ENCODE measurements at places on chromosomes 12 and 14.

- DNase-seq = no peak
Observed at GRCh38 chr14:55451950-55452349, 11.5 kb upstream of the TBPL2 start.

DNA sequence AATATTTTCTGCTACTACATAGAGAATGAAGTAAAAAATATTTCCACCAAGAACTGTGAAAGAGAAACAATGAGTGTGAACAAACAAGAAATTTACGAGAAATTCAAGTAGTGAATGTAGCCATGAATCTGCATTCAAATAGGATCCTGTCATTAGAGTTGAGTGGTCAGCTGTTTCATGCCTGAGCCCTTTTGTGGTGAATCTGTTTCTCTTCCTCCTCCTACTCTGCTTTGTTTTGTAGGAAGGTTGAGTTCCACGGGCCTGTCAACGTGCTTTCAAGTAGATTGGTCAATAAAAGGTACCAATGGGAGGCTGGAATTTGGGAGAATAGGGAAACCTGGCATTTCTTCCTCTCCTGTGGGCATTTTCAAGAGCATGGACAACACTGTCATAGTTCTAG, 1749.6 kb upstream of the FLRT2 start:
- DNase-seq = no peak

GRCh38 chr12:11764837-11765236, 115.4 kb downstream of the ETV6 start:
- DNase-seq = no peak

GRCh38 chr14:100341301-100342031, 18.3 kb downstream of the SLC25A47 start:
- no peak for DNase-seq

DNA sequence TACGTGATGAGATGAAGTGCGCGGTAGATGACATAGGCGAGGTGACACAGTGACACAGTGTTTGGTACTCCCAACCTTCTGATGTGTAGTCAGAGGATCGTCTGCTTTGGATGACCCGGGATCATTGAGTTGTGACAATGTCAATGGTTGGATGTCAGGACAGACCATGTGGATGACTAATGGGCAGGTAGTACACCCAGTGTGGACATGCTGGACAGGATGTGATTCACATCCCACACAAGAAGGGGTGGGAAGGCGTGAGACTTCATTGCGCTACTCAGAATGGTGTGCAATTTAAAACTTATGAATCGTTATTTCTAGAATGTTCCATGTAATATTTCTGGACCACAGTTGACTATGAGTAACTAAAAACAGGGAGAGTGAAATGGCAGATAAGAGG, 23.8 kb downstream of the MAP3K9 start:
- no peak for DNase-seq

- no peak for DNase-seq
Observed at GRCh38 chr14:23626946-23627345, 9.2 kb upstream of the DHRS2 start.

DNA sequence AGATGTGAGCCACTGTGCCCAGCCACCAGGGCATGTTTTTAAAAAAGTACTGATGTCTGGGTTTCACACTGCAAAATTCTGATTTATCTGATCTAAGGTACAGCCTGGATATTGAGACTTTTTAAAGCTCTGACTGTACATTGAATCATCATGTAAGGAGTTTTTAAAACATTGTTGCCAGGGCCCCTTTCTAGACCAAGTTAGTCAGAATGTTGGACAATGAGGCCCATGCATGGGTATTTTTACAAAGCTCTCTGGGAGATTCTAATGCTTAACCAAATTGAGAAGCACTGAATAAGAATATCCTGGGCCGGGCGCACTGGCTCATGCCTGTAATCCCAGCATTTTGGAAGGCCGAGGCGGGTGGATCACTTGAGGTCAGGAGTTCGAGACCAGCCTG, 16.7 kb downstream of the TMEM19 start:
- no peak for DNase-seq

DNA sequence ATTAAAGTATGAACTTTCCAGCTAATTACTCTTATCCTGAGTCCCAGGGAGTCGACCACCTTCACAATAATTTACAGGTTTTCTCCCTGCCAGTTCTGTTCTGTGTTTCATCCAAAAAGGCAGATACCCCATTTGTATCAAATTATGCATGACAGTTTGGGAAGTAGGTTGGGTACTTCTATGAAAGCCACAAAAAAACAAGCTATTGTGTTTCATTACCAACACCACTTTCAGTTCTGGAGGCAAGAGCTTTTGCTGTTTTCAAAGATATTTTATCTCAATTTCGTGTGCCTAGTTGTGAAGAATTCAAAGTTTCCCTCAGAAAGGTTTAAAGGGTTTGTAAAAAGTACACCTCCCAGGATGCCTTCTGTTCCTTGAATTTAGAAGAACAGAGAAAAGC, 557.4 kb downstream of the FLRT2 start:
- no peak for DNase-seq

DNA sequence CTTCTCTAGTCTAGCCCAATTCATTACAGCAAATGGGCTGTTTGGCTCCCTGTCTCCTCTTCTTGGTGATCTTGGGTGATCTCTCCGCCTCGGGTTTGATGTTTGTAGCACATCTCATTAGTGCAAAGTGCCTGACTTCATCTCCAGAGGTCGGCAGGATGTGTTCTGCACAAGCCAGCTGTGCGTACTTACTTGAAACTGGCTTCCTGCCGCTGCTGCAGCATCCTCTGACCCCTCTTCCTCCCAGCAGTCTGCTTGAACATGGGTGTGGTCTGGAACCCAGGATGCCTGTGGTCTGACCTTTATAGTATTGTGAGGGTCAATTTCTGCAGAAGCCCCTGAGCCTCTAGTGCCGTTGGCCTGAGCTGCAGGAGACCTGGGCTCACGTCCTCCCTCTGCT, 99.2 kb downstream of the BEGAIN start:
- no peak for DNase-seq

DNA sequence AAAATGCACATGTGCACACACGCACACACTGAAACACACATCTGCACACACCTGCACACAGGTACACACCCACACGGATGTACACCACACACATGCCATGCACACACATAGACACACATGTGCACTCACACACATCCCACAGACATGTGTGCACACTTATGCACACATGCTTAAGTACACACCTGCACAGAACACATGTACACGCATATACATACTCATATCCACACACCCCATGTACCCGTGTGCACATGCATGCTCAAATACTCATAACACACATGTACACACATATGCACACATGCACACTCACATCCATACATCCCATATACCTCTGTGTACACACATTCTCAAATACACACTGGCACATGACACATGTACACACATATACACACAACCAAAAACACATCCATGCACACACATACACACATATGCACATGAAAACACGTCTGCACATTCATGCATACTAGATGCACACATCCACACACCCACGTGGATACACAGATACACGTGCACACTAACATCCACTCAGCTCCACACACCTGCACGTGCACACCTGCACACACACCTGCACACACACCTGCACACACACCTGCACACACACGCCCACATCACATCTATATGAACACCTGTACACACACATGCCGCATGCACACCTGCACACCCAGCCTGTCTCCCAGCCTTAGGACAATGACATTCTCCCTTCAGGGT, 336.7 kb downstream of the ADGRD1 start:
- no peak for DNase-seq

- DNase-seq = no peak
Observed at GRCh38 chr12:93002293-93003054, 73.4 kb upstream of the EEA1 start.
